Stimulated activated naive CD4-positive, alpha-beta T cell treated with Interleukin-2 at 50 U/mL for 16 hours (primary cell): ENCODE measurements at places on chromosomes 3 and 15.

DNA sequence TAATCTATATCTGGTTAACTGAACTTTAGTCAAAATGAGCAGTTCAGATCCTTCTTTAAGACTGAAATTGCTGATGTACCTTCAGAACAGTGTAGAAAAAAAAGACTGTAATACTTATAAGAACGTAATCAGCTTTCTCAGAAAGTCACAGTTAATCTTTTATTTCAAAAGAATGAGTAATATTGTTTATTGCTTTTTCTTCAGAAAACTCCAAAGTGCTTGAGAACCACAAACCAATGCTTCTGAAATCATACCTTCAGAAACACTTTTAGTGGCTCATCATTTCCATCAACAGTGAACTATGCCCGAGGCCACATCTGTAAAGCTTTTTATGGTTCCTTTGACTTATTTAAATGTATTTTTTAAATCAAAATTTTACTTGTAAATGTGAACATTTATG, 33.3 kb upstream of the CLASP2 start:
- no peak for DNase-seq

- DNase-seq, result no peak
Observed at GRCh38 chr15:75371486-75371885, 3.1 kb upstream of the MAN2C1 start.

GRCh38 chr3:37014620-37015019, 21.3 kb downstream of the MLH1 start:
- no peak for DNase-seq

DNA sequence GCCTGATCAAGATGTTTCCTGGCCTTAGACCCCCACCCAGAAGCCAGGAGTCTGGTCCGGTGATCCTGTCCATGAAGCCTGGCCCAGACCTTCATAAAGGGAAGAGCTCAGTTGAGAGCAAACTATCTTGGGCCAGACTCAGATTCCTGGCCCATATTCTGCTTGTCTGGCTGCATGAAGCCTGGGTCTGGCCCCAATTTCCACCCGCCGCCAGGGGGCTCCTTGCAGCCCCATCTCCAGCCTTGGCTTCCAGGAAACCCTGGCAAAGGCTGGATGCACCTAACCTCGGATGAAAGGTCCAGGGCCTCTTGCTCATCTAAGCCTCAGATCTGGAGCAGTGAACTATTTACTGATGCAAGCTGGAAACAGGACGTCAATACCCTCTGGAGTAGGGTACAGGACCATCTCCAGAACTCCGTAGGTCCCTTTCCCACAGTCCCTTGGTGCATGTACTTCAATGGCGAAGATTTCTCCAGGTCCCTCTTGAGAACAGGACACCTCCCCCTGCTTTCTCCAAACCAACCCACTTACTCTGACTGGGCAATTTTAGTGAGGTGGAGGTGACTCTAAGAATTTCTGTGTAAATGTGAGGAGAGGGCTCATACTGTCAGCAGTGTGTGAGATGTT, 5.6 kb downstream of the FOXL2 start:
- DNase-seq, result no peak

GRCh38 chr15:40103864-40104271, 4.8 kb downstream of the BMF start:
- DNase-seq, result no peak

DNA sequence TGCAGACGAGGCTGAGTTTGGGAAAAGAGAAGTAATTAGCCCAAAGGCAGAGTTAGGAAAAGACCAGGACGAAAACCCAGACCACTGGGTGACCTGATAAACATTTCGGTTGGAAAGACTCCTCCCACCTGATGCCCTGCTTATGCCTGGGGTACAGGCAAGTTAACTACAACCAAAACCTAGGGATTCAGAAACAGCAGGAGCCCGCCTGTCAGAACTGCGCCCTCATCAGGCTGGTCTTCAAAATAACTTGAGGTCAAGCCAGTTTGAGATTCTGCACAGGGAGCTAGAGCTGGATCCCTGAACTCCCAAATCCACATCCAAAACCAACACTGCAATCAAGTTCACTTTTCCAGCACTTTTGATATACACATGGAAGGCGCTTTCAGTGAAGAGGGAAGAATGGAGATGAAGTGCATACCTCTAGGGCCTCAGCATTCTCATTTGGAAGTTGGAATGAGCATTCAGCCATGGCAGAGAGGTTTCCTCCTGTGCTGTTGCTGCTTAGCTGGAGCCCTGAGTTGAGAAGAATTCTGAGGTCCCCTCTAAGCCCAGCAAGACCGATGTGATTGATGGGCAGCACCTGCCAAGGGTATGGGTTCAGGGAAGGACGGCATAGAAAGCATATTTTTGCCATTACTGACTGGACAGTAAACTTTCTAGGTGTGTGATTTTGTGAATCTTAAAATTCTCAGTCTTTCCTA, 11.6 kb downstream of the TSEN2 start:
- no peak for DNase-seq

- DNase-seq, result no peak
Observed at GRCh38 chr15:71261909-71262308, 146.6 kb downstream of the THSD4 start.

GRCh38 chr15:68277131-68277602, 378 bp upstream of the FEM1B start:
- no peak for DNase-seq

- DNase-seq, result no peak
Observed at GRCh38 chr3:184395320-184395660, 15.4 kb downstream of the CHRD start.

DNA sequence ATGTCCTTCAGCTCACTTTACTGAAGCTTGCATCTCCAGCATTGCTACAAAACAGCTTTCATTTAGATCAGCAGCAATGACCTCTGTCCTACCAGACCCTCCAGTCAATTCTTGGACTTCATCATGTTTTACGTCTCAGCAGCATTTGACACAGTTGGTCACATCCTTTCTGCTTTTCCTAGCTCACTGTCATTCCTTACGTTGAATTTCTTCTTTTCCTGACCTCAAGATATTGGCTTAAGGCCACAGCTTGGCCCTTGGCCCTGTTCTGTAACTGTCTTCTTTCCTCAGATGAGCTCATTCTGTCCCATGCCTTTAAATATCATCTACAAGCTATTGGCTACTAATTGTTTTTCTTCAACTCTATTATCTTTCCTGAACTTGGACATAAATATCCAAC, 576.2 kb upstream of the KCNMB2 start:
- no peak for DNase-seq

- DNase-seq, result no peak
Observed at GRCh38 chr3:73586190-73586589, 38.6 kb downstream of the PDZRN3 start.

DNA sequence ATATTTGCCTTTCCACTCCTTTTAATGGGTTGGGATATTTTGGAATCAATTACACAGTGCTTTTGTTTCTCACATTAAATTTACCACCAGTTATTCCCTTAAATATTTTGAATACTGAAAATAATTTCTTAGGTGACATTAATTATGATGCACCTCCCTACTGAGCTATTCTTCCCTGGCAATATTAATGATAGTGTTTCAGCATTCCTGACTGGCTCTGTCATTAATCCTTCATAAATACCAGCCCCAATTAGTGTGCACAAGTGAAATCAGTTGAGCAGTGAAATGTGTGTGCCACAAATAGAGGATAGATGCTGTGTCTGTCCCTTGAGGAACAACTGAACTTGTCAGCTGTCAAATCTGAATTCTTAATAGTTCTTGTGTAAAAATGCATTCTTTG, 304.0 kb downstream of the CACNA2D3 start:
- DNase-seq, result no peak

GRCh38 chr15:49741712-49742111, 120.9 kb downstream of the DTWD1 start:
- no peak for DNase-seq
